ENCODE measurements at places on chromosomes 4 and X.
A peak's percentile ranks its signal among the peaks of the same experiment; 100 is the strongest.

- no peaks in the 10 kb centered on the region for H3K4me1 ChIP-seq
- H3K27ac ChIP-seq = no peak overlapping the region
- H3K4me3 ChIP-seq = peak overlapping the region; percentile 44
- no peaks in the 10 kb centered on the region for H3K27me3 ChIP-seq
Observed at GRCh38 chrX:140090800-140091124, 125.4 kb upstream of the CXorf66 start.

DNA sequence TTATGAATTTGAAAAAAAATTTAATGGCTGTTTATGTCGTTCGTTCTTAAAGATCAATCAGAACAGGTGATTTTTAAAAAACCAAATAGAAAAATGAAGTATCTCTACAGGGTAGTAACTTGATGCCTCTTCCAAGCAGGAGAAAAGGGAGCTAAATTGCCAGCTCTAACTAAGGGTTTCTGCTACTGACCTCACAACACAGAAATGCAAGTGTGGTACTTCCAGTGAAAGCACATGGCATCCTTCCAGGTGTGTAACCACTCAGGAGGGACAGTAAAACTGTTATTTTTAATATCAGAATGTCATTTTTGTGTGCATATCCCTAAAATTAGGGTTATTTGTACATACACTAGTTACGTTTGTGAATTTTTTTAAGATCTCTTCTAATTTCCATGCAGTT is 116.8 kb upstream of the ZCCHC13 start:
- no peak for DNase-seq
- H3K4me3 ChIP-seq = no peak overlapping the region
- no peaks in the 10 kb centered on the region for H3K4me1 ChIP-seq
- H3K27me3 ChIP-seq = no peaks in the 10 kb centered on the region

DNA sequence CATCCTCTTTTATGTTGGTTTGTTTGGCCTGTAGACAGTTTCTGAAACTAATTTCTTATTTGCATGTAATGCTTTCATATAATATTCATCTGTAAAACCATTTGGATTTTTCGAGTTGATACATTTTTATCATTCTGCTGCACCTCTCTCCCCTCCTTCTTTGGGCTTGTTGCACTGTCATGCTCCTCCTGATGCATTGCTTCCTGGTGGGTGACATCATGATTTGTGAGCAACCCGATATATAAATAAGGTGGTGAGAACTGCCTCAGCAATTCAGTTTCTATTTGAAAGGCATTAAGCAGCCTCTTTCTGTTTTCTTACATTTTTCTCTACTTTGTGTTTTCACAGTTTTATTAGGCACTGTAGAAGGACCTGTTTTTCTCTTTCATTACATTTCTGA is 515.7 kb downstream of the RPA4 start:
- DNase-seq = no peak
- no peaks in the 10 kb centered on the region for H3K4me1 ChIP-seq
- no peaks in the 10 kb centered on the region for H3K27me3 ChIP-seq
- no peak overlapping the region for H3K4me3 ChIP-seq

GRCh38 chr4:174053895-174054294 is 229.6 kb downstream of the FBXO8 start:
- no peaks in the 10 kb centered on the region for H3K27me3 ChIP-seq
- H3K36me3 ChIP-seq = no peaks in the 10 kb centered on the region
- no peaks in the 10 kb centered on the region for H3K4me1 ChIP-seq
- H3K27ac ChIP-seq = no peak overlapping the region
- no peak for DNase-seq

DNA sequence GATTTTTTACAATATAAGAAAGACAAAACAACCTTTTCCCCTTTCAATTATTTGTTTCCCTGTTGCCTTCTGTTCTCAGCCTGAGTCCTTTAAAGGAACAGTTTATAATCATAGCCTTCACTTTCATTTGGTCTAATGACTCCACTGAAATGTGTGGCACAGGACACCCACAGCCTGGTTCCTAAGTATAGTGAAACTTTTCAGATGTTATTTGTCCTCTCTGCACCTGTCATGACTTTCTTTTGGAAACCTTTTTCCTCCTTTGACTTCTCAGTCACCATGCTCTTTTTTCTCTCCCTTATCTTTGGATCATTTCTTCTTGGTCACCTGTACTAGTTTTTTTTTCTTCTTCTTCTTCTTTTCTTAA is 237.8 kb upstream of the ANXA3 start:
- no peaks in the 10 kb centered on the region for H3K4me1 ChIP-seq
- no peak for DNase-seq
- no peaks in the 10 kb centered on the region for H3K27me3 ChIP-seq
- no peaks in the 10 kb centered on the region for H3K36me3 ChIP-seq
- no peak overlapping the region for H3K4me3 ChIP-seq

GRCh38 chrX:19715711-19716638 is 171.4 kb downstream of the SH3KBP1 start:
- no peaks in the 10 kb centered on the region for H3K4me1 ChIP-seq
- DNase-seq = no peak
- no peaks in the 10 kb centered on the region for H3K36me3 ChIP-seq

GRCh38 chr4:163331629-163332376 is 593 bp downstream of the NPY1R start:
- peak; percentile 57 for DNase-seq
- peak overlapping the region; percentile 56 for H3K4me3 ChIP-seq
- H3K27ac ChIP-seq = no peak overlapping the region
- no peaks in the 10 kb centered on the region for H3K27me3 ChIP-seq
- H3K36me3 ChIP-seq = no peaks in the 10 kb centered on the region

DNA sequence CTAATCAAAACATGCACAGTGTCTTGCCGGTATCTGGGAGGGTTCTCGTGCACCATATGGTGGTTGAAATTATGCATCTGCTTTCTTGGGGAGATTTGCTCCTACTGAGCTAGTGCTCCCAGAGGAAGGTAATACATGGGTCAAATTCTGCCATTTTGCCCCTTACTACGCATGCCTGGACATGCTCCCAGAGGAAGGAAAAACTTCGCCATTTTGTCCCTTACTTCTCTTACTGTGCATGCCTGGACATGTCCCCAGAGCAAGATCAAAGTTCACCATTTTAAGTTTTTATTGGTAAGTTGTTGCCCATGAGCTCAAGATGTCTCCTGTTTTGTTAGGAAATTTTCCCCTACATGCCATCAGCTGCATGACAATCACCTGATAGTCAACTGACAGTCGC is 252.1 kb upstream of the KLHL4 start:
- no peaks in the 10 kb centered on the region for H3K27me3 ChIP-seq
- H3K4me1 ChIP-seq = no peaks in the 10 kb centered on the region
- no peak for DNase-seq
- H3K27ac ChIP-seq = no peak overlapping the region
- no peaks in the 10 kb centered on the region for H3K36me3 ChIP-seq

DNA sequence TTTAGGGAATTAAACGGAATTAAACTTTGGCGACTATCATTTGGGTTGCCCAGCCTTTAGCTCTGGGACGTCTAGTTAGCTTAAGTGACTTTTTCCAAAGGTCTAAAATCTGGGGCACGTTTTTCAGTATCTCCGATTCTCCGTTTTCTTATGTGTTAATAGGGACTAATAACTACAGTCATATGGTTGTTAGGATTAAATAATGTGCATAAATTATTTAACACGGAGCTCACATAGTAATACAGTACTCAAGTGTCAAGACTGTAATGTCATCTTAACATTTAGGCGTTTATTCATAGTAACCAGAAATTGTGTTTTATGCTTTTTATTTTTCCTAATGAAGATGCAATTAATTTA is 466 bp upstream of the CCNA2 start:
- H3K4me3 ChIP-seq = peak overlapping the region; percentile 67
- H3K27me3 ChIP-seq = no peaks in the 10 kb centered on the region
- H3K4me1 ChIP-seq = peaks cover 4% of the 10 kb centered on the region
- H3K36me3 ChIP-seq = no peaks in the 10 kb centered on the region
- peak overlapping the region; percentile 75 for H3K27ac ChIP-seq

DNA sequence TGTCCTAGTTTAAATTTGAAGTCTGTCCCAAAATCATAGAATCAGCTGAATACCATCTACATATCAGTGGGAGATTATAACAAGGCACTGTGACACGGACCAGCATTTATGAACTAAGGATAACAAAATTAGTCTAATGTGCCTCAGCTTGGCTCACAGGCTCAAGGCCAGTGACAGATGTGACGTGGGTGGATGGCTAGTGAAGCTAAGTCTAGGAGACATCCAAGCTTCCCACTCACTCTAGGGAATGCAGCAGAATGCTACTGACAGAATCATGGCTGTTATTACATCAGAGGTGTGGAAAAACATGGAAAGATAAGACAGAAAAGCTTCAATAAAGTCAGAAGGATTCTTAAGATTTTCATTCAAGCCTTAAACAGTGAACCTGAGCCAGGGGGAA is 329.9 kb downstream of the NAF1 start:
- DNase-seq = no peak
- H3K27me3 ChIP-seq = no peaks in the 10 kb centered on the region
- H3K36me3 ChIP-seq = no peaks in the 10 kb centered on the region
- no peaks in the 10 kb centered on the region for H3K4me1 ChIP-seq
- H3K4me3 ChIP-seq = no peak overlapping the region

- DNase-seq = no peak
- H3K4me1 ChIP-seq = no peaks in the 10 kb centered on the region
- H3K4me3 ChIP-seq = no peak overlapping the region
- no peaks in the 10 kb centered on the region for H3K36me3 ChIP-seq
Observed at GRCh38 chr4:26804925-26805324, 55.7 kb upstream of the STIM2 start.

DNA sequence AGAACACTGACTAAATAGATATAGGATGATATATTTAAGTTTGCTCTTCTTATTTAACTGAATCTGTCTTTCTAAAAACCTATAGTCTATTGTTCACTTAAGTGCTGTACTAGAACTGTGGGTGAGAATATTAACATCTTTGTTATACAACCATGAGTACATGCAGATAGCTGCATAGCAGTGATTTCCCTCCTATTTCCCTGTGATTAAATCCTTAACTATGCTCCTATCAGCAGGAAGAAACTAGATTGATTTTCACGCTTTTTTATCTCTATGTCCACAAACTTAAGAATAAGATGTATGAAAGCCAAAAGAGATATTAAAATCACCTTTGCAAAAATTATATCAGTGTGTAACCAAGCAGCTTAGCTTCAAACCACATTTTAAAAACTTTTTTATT is 11.3 kb upstream of the UGT2A3 start:
- no peaks in the 10 kb centered on the region for H3K36me3 ChIP-seq
- no peaks in the 10 kb centered on the region for H3K27me3 ChIP-seq
- no peaks in the 10 kb centered on the region for H3K4me1 ChIP-seq
- no peak overlapping the region for H3K4me3 ChIP-seq

GRCh38 chr4:184825141-184825895 is 450 bp downstream of the ACSL1 start:
- DNase-seq = peak; percentile 35
- H3K4me1 ChIP-seq = peaks cover 7% of the 10 kb centered on the region
- H3K27me3 ChIP-seq = no peaks in the 10 kb centered on the region
- H3K4me3 ChIP-seq = peak overlapping the region; percentile 78

All from testis (tissue), 5 donors.